ENCODE measurements at places on chromosomes 13 and 19.

GRCh38 chr13:51980908-51981307 is 30.3 kb downstream of the ATP7B start:
- DNase-seq, result no peak

GRCh38 chr19:18696023-18696422 is 12.5 kb downstream of the CRTC1 start:
- DNase-seq, result no peak

- DNase-seq, result peak; percentile 80
Measured at GRCh38 chr19:35144600-35145436, 1.8 kb downstream of the FXYD7 start.

DNA sequence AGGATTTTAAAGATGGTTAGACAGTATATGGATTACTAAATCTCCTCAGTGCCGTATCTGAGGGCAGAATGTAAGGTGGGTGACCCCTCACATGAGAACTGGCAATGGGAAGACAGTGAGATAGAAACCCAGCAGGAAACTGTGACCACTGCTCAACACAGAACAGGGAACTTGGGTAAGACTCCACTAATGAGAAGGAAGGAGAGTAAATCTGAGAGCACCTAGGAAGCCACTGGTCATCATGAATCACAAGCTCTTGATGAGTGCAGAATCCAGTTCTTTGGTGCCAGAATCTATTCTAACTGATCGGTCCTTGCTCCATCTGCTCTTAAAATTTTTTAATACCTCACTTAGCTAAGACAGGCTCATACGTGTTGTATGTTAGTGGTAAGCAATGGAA is 261.8 kb downstream of the KLF12 start:
- DNase-seq, result no peak

- no peak for DNase-seq
Measured at GRCh38 chr13:70183041-70183440, 74.8 kb upstream of the KLHL1 start.

DNA sequence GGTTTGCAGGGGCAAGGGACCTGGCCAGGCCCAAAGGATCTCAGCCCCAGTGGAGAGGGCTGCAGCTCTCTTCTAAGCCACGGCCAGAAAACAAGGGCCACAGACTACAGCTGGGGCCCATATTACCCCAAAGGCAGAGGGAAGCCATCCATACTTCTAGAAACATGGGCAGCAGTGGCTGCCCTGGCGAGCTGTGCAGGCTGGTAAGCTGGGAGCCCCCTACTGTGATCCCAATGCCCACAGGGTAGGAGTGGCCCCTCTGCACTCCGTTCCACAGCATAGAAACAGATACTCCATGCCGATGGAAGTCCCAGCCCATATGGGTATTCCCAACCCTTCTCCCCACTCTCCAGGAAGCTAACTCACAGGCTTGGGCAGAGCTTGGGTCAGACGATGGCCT is 25.1 kb downstream of the VSTM2B start:
- no peak for DNase-seq

DNA sequence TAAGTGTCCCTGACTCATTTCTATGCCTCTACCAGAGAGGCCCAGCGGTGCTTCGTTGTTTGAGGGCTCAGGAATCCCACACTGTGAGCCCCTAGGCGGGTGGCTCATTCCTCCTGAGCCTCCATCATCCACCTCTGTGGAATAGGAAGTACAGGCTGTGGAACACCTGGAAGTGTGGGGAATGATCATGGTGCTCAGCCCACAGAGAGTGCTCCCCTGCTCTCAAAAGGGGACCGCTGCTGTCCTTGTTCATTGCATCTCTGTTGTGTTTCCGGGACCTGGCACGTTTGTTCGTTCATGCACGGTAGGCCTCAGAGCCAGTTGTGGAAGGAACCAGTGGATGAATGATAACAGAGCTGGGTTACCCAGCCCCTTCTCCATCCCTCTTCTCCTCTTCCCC is 1.2 kb downstream of the ACP7 start:
- no peak for DNase-seq

- DNase-seq, result no peak
Measured at GRCh38 chr13:108948251-108948671, 318.9 kb downstream of the MYO16 start.

GRCh38 chr19:30551271-30551670 is 179.1 kb downstream of the ZNF536 start:
- DNase-seq, result no peak

DNA sequence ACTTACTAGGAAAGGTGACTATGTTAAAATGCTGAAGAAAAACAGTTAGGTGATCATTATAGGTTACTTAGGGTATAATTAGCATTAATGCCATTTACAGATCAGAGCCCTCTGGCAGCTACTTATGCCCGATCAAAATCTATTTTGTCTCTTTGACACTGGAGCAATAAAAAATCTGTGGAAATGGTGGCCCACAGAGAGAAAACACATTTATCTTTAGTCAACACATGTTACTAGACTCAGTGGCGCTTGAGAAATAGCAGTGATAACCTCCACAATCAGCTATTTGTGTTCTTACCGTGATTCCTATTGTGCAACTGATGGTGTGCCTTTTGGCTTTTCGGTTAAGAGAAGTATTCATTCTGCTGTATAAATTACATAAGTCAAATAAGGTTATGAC is 1519.6 kb downstream of the PCDH9 start:
- no peak for DNase-seq

DNA sequence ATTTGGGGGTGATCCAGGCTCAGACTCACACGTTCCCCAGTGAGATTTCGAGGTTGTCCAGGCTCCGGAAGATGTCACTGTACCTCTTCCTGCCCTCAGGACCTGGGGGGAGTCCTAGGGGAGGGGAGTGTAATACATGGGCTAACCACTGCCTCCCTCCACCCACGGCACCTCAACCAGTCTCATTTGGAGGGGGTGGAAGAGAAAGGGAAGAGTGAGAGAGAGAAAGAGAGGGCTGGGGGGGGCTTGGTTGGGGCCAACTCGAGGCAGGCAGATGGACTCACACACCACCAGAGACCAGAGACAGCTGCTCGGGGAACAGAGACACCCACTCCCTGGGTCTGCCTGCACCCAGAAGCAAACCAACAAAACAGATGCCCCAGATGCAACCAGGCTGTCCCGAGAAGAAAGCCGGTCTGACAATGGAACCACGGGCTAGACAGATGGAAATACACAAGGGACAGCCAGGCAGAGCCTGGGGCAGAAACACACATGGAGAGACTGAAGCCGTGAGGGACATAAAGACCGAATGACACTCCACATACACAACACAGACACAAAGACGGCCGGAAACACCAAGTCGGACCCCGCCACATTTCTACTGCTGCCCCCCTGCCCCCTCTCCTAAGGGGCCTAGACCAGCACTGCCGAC is 825 bp downstream of the GMIP start:
- peak; percentile 35 for DNase-seq

- DNase-seq, result no peak
Measured at GRCh38 chr13:93859716-93860115, 619.8 kb downstream of the DCT start.

DNA sequence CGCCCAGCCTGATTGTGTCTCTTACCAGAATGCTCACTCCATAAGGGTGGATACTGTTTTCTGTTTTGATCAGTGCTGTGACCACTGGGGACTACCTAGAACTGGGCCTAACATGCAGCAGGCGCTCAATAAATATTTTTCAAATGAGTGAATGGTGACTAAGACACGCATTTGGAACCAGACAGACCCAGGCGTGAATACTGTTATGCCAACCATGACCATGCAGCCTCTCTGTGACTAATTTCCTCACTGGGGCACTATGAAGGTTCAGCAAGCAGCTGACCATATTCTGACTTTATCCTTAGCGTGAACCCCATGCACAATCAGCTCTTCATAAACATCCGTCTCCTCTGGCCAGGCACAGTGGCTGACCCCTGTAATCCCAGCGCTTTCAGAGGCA is 13.0 kb upstream of the SPC24 start:
- no peak for DNase-seq

DNA sequence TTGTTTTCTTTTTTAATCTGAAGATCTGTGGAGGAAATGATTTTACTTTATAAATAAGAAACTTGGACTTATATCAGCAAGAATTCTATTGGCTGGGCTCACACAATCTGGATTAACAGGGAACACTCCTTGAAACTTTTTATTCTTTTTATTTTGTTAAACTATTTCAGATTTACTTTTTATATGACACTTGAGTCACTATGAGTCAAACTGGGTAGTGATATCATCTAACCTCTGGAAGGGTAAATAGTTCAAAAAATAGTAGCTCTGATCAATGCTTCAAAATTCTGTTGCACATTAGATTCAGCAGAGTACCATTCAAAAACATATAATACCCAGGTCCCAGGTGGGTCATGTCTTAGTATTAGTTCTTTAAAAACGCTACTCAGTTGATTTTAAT is 55.1 kb upstream of the NBEA start:
- DNase-seq, result no peak

DNA sequence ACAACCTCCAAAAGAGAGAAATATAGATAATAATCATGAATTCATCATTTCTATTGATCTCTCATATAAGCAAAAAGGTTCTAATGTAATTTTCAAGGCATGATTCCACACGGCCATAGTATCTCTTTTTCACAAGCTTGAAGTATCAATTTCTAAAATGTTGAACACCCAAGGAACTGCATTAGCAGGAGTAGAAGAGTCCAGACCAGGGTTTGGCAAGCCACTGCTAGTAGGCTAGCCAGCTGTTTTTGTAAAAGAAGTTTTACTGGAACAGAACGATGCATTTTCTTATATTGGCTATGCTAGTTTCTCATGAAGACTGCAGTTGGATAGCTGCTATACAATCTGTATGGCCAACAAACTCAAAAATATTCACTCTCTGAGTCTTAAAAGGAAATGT is 481.5 kb upstream of the MIR17HG start:
- no peak for DNase-seq

- DNase-seq, result no peak
Measured at GRCh38 chr13:36166046-36166445, 34.9 kb upstream of the DCLK1 start.

DNA sequence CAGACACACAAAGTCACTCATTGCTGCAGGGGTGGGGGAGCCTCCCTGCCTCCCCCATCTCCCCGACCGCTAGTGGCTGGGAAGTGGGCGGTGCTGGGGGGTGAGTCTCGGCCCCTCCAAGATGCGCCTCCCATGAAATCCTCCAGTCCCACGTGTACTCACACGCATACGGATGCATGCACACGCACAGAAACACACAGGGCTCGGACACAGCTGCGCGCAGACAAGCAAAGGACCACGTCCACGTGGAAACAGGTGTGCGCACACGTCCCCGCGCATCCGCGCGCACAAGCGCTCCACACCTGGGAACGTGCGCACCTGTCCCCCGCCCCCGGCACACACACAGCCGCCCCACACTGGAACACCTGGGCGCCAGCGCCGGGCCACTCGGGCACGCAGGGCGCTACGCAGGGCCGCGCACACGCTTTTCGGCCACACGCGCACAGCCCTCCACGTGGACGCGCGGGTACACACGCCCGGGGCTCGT is 687 bp downstream of the MATK start:
- no peak for DNase-seq

DNA sequence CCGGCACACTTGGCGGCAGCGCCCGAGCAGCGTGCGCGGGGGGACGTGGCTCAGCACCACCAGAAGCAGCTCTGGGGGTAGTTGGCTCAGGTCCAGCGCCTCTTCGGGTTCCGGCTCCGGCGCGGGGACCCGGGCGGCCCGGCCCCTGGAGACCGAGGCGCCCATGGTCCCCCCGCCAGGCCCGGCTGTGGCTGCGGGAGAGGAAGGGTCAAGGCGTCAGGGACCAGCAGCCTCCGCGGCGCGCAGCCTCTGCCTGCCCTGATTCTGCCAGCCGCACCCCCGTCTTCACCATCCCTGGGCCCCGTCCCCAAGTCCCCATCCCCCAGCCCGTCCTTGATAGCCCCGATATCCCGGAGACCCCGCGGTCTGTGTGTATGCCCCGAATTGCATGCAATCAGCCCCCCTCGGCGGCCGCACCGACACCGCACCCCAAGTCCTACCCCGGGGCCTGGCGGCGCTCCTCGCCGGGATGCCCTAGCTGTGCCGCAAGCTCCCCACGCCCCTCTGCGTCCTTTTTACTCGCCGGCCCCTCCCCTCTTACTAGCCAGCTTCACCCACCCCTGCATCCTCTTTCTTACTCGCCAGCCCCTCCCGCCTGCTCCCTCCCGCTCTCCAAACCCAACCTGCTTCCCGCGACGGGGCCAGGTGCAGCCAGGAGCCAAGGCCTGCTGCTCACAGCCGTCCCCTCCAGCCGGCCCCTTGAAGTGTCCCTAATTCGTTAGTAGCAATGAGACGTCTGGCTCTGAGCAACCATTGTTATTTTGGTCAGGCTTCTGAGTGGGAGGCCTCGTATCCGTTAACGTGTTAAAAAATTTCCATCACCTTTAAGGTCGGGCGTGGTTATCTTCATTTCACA is at the start of gene FBXO27:
FBXO27 (minus strand) TSS at position 487 of the 856 bp plus-strand sequence; CDS start at position 165, 322 bp downstream.
- DNase-seq, result peak; percentile 38

- no peak for DNase-seq
Measured at GRCh38 chr13:113083402-113084061, 22.1 kb upstream of the F7 start.

GRCh38 chr13:92038905-92039304 is 640.5 kb downstream of the GPC5 start:
- DNase-seq, result no peak

DNA sequence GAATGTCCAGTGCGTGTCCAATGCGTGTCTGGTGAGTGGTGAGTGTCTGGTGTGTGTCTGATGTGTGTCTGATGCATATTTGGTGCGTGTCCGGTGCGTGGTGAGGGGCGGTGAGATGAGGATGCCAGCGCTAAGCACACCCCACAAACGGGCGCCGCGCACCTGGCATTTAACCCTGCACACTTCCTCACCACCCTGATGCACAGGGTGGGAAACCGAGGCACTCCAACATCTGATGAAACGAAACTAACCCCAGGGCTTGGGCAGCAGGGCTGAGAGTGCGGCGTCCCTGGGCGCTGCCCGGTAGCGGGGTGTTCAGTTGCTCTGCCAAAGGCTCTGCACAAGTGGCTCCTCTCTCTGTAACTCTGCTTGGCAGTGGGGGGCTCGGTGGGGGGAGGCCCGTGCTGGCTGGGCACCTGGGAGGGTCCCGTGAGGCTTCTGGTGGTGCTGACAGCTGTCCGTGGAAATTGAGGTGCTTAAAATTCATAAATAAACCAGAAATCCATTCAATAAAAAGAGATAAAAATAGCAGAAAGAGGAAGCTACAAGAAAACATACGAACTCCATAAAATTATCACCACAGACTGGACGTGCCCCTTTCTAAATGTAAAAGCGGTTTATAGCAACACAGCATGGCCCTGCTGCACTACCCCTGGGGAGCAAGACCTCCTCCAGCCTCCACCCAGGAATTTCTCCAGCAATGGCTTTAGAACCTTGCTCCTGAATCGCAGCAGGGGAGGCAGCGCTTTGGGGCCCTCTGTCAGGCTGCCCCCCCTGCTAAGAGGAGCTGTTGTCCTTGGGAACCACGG is 76.0 kb downstream of the RASA3 start:
- DNase-seq, result no peak

- peak; percentile 85 for DNase-seq
Measured at GRCh38 chr19:45645631-45646344, 6.6 kb upstream of the EML2 start.

DNA sequence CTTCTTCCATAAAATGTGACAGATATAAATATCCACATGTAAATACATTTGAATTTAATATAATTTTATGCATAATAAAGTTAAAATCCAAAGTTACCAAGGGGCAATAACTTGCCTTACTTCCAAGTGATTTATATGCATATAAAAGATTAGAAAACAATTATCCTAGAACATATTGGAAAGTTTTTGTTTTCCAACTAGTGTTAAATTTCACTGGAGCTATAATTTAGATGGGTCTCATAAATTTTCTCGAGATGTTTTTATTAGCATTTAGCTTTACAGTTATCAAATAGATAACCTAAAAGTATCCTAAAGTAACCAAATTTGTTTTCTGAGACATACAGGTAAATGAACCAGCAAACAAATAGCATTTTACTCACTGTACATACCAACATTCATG is 225.3 kb downstream of the SPRY2 start:
- DNase-seq, result no peak
